ENCODE measurements at places on chromosomes 1 and 21. TPM values are rescaled to one million over a fixed set of nuclear protein-coding genes. Genes with fewer than 3 reads are reported as not detected.

Gene KCNN3
- 5.6 TPM for total RNA-seq

Gene DIRAS3
- 8.8 TPM for total RNA-seq

DNA sequence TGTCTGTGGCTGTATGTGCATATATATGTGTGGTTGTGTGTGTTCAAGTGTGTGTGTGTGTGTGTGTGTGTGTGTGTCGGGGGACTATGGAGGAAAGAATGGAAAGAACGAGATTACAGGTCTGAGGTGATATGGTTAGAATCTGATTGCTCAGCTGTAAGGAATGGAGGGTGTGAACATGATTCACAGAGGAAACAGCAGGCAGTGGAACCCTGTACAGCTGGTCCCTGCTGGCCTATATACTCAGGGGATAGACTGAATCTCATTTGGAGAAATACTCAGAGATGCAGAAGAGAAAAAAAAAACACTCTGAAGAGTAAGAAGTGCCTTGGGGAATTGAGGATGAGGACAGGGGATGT is 180.1 kb upstream of the ESRRG start:
- no peaks in the 10 kb centered on the region for H3K4me1 ChIP-seq
- no peak for DNase-seq
- no peaks in the 10 kb centered on the region for H3K27me3 ChIP-seq

Gene KCNK1
- total RNA-seq, result 10.7 TPM

DNA sequence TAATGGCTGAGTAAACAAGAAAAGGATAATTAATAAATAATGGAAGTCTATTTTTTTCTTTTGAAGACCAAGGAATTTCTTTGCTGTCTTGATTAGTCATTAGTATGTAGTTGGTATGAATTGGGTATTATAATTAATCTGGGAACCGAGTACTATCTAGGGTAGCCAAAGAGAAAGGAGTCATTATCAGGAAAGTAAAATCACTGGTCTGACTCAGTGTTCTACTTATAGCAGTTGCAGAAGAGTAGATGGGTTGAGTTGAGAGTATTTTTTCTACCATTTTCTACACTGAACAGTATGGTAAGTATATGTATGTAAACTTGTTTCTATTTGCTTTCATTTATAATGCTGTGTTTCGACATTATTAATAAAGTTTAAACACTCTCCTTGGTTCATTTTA is 26.6 kb downstream of the CDC14A start:
- no peaks in the 10 kb centered on the region for H3K4me1 ChIP-seq
- DNase-seq, result no peak
- H3K4me3 ChIP-seq, result no peak overlapping the region
- no peak overlapping the region for H3K27ac ChIP-seq

- no peak for DNase-seq
- no peak overlapping the region for H3K27ac ChIP-seq
- H3K4me3 ChIP-seq, result no peak overlapping the region
- H3K27me3 ChIP-seq, result no peaks in the 10 kb centered on the region
- no peaks in the 10 kb centered on the region for H3K4me1 ChIP-seq
These were observed 88.1 kb upstream of the HNRNPU start for GRCh38 chr1:244952280-244952933.

GRCh38 chr1:21570885-21571284 is 61.7 kb downstream of the ALPL start:
- H3K27ac ChIP-seq, result peak overlapping the region; percentile 13
- H3K36me3 ChIP-seq, result no peaks in the 10 kb centered on the region
- no peaks in the 10 kb centered on the region for H3K4me1 ChIP-seq
- H3K4me3 ChIP-seq, result no peak overlapping the region
- no peak for DNase-seq

Gene ICOSLG
- total RNA-seq, result 10.2 TPM

GRCh38 chr1:204268101-204268500 is 54.3 kb upstream of the GOLT1A start:
- peak; percentile 63 for DNase-seq
- H3K27ac ChIP-seq, result no peak overlapping the region
- H3K4me1 ChIP-seq, result peaks cover 50% of the 10 kb centered on the region
- no peaks in the 10 kb centered on the region for H3K27me3 ChIP-seq
- H3K36me3 ChIP-seq, result peaks cover 53% of the 10 kb centered on the region
- no peak overlapping the region for H3K4me3 ChIP-seq

- no peaks in the 10 kb centered on the region for H3K36me3 ChIP-seq
- no peak overlapping the region for H3K4me3 ChIP-seq
- DNase-seq, result no peak
- H3K27ac ChIP-seq, result no peak overlapping the region
- H3K27me3 ChIP-seq, result no peaks in the 10 kb centered on the region
These were observed 11.4 kb upstream of the ZNF669 start for GRCh38 chr1:247115545-247115944.

Gene MPC2
- 127 TPM for total RNA-seq

GRCh38 chr1:225845097-225845496 is 35.2 kb downstream of the EPHX1 start:
- no peak overlapping the region for H3K27ac ChIP-seq
- no peaks in the 10 kb centered on the region for H3K4me1 ChIP-seq
- no peaks in the 10 kb centered on the region for H3K27me3 ChIP-seq
- DNase-seq, result no peak

Gene SERPINC1
- total RNA-seq, result 0.41 TPM

DNA sequence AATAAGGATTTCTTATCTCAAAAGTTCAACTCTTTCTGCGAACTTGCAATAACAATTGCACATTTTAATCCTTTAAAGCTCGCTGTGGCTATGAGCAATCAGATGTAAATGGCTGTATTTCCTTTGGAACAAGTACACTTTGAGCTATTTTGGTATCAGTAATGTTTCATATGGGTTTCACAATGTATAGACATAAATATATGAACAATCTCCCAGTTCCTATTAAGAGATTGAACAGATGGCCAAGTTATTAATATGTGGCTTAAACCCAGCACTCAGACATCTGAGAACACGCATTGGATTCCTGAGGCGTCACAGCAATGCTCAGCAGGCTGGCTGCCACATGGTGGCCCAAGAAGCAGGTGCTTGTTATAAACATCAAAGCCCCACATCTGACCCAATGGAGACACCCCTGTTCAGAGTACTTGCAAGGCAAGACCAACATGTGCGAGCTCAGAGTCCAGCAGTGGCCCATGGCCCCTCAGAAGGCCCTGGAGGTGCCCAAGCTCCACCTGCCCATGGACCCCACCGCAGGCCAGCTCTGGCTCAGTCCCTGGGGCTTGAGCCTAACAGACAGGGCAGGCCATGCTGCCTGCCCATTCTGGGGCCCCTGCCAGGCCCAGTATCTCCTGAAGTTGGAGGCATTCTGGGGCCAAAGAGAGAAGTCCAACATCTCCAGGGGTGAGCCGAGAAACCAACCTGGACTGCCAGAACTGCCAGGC is 23.7 kb downstream of the PSMG1 start:
- H3K4me1 ChIP-seq, result no peaks in the 10 kb centered on the region
- H3K27me3 ChIP-seq, result no peaks in the 10 kb centered on the region

Gene CASQ1
- 0.57 TPM for total RNA-seq

- no peaks in the 10 kb centered on the region for H3K36me3 ChIP-seq
- H3K4me1 ChIP-seq, result peaks cover 29% of the 10 kb centered on the region
- no peaks in the 10 kb centered on the region for H3K27me3 ChIP-seq
- peak overlapping the region; percentile 55 for H3K27ac ChIP-seq
- H3K4me3 ChIP-seq, result peak overlapping the region; percentile 60
These were observed 1.9 kb downstream of the SORT1 start for GRCh38 chr1:109395602-109396512.

GRCh38 chr1:162687870-162688269 is 55.6 kb downstream of the DDR2 start:
- H3K4me3 ChIP-seq, result no peak overlapping the region
- no peak for DNase-seq
- H3K27ac ChIP-seq, result no peak overlapping the region
- no peaks in the 10 kb centered on the region for H3K36me3 ChIP-seq
- no peaks in the 10 kb centered on the region for H3K27me3 ChIP-seq

Gene PRAMEF13
- not detected for total RNA-seq

GRCh38 chr1:193181985-193182384 is 4.4 kb downstream of the B3GALT2 start:
- no peaks in the 10 kb centered on the region for H3K36me3 ChIP-seq
- H3K4me3 ChIP-seq, result no peak overlapping the region
- H3K27ac ChIP-seq, result no peak overlapping the region
- DNase-seq, result no peak

DNA sequence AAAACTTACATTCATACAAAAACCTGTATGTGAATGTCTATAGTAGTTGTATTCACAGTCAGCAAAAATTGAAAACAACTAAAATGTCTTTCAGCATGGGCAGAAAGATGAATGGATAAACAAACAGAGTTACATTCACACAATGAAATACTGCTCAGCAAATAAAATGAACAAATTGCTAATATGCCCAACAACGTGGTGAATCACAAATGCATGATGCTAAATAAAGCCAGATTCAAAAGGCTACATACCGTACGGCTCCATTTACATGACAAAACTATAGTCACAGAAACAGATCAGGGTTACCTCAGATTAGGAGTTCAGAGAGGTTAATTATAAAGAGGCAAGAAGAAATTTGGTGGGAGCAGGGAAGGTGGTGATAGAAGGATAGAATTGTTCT is 100.7 kb upstream of the KCTD3 start:
- no peaks in the 10 kb centered on the region for H3K36me3 ChIP-seq
- no peak for DNase-seq
- no peaks in the 10 kb centered on the region for H3K27me3 ChIP-seq
- H3K27ac ChIP-seq, result no peak overlapping the region

DNA sequence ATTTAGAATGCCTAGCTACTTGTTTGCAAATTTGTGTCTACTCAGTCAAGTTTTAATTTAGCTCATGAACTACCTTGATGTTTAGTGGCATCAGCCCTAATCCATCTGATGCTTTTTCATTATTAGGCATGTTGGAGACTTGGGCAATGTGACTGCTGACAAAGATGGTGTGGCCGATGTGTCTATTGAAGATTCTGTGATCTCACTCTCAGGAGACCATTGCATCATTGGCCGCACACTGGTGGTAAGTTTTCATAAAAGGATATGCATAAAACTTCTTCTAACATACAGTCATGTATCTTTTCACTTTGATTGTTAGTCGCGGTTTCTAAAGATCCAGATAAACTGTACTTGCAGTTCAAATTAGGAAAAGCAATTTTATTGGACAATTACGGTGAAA is 7.6 kb downstream of the SOD1 start:
- H3K27me3 ChIP-seq, result no peaks in the 10 kb centered on the region
- no peaks in the 10 kb centered on the region for H3K4me1 ChIP-seq
- peaks cover 26% of the 10 kb centered on the region for H3K36me3 ChIP-seq
- H3K27ac ChIP-seq, result no peak overlapping the region
- no peak for DNase-seq

DNA sequence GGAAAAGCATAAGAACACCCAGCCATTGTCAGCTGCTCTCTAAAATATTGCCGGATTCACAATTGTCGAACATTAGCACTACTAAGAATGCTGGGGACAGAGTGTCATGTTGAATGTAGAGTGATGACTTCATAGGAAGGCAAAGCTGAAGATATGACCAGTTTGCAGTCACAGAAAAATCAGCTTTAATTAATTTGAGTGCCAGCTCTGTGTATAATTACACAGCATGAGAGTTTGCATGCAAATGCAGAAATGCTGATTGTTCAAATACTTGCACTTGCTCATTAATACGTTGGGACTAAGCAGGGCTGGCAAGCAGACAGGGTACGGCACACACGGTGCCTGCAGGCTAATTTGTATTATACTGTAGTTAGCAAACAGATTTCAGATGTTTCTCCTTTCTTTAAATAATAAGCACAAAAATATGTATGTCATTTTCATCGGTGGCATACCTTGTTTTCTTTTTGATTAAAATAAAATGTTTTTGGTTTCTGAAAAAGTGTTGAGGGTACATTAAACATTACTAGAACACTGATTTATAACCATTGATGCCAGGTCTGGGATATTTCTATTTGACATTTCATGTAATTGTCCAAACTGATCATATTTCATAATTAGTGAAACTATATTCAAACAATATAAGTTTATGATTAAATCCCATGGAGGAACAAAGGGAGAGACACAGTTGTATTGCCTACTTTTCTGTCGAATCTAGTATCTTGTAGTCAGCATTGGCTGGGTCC is 99.8 kb upstream of the ADGRL2 start:
- no peaks in the 10 kb centered on the region for H3K27me3 ChIP-seq
- DNase-seq, result no peak
- peaks cover 4% of the 10 kb centered on the region for H3K4me1 ChIP-seq
- H3K36me3 ChIP-seq, result no peaks in the 10 kb centered on the region

DNA sequence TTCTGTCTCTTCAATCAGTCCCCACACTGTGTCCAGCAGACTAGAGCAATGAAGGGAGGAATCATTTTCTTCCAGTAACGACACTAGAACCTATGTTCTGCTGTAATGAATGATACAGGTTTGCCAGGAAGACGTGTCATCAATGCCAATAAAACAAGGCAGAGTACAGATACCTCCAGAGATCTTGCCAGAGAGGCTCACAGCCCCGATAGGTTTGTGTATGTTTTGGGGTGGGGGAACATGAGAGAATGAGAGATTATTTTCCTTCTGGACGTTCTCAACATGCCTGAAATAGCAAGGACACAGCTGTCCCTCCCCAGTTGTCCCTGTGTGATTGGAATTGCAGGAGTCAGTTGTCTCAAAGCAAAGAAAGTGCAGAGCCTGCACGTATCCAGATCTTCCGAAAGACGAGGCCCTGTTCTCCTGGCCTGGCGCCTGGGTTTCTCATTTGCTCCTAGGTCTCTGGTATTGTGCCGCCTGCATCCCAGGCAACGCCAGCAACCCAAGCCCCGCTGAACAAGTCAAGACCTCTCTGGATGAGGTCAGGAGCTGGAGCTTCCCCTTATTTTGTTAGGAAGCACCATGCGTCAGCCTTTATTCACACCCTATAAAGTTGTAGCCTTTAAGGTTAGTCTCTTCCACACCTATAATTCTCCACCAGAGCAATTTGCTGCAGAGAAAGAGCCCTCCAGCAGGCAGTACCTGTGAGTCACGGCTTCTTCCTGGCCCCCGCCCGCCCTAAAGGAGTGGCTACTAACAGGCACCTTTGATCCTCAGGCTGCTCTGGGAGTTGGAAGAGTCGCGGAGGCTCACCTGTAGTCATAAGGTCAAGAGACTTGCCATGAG is 130.5 kb downstream of the TOMM20 start:
- DNase-seq, result no peak
- no peaks in the 10 kb centered on the region for H3K27me3 ChIP-seq
- peak overlapping the region; percentile 95 for H3K27ac ChIP-seq
- H3K36me3 ChIP-seq, result no peaks in the 10 kb centered on the region
- H3K4me3 ChIP-seq, result peak overlapping the region; percentile 36

DNA sequence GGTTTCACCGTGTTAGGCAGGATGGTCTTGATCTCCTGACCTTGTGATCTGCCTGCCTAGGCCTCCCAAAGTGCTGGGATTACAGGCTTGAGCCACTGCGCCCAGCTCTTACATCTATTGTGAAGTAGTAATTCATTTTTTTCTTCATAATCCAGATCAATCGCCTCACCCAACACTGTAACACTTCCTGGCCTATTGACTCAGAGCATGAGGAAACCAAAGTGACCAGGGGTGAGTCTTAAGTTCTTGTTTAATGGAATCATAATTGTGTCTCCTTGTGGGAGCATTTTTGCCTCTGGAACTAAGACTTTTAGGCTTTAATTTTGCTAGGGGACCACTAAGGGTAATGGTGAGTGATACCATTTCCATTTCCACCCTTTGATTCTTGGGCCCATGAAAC is 27.4 kb downstream of the TNFSF18 start:
- H3K27me3 ChIP-seq, result no peaks in the 10 kb centered on the region
- H3K27ac ChIP-seq, result no peak overlapping the region
- no peak overlapping the region for H3K4me3 ChIP-seq
- no peaks in the 10 kb centered on the region for H3K4me1 ChIP-seq
- DNase-seq, result no peak

Gene SFN
- total RNA-seq, result 44.7 TPM

GRCh38 chr1:58456470-58456869 is 90.1 kb downstream of the OMA1 start:
- peaks cover 5% of the 10 kb centered on the region for H3K4me1 ChIP-seq
- H3K27me3 ChIP-seq, result no peaks in the 10 kb centered on the region

Gene HSPA6
- 5.5 TPM for total RNA-seq
